GM12891 (cell line): ENCODE measurements at places on chromosomes 1 and 21.

DNA sequence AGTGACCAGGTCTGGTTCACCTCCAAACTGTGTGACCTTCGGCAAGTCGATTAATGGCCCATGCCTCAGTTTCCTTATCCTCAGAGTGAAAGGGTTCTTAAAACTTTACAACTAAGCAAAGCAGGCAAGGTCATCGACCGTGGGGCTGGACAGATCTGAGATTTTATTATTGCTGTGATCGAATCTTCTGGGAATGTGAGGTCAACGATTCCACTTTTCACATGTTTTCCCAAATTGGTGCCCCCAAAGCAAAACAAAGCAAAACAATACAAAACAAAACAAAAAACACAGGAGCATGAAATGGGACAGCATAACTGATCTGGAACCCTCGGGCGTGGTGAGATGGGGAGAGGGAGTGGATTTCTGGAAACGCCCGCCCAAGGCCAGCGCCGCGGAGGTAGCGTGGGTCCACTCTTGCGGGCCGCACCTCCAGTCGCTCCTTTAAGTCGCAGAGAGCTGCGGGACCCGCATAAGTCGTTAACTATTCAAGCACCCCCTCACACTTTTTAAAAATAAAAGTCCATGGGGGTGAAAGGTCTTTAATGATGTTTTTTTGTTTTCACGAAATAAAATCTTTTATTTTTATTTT lies 4.2 kb upstream of the TBX15 start:
- DNase-seq = no peak

DNA sequence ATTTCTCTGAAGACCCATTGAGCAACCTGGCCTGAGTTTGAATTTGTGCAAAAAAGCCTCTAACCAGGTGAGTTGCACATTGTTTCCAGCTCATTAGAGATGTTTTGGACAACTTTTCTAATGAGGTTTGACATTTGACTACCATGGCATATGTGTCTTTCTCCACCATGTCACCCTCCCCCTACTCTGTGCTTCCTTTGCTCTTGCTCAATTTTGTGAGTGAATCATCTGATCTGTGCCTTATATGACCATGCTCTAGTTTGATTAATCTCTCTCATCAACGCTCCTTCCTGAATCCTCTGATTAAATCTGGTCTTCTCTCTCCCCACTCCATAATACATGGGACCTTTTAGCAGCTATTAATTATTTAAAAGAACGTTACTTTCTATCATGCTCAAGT lies 144.8 kb upstream of the SAMSN1 start:
- no peak for DNase-seq

DNA sequence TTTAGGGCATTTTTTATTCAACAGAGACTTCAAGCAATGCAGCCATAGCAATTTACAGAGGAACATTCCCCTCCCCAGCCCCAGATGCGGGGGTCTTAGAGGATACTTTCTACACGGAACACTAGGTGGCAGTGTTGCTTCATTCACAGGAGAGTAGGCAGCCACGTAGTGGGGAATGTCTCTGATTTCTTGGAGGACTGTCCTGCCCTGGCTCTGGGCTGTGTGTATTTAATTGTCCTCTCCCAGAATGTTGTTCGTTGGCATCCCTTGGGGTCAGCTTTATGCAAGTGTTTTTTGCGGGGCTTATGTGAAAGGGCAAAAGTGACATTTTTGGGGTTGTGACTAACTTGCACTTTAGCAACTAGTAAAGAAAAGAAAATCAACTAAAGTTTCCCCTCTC lies 96.9 kb downstream of the PAPPA2 start:
- DNase-seq = peak; percentile 29

- peak; percentile 69 for DNase-seq
These were observed 7.0 kb downstream of the LRRC71 start for GRCh38 chr1:156927215-156928042.

DNA sequence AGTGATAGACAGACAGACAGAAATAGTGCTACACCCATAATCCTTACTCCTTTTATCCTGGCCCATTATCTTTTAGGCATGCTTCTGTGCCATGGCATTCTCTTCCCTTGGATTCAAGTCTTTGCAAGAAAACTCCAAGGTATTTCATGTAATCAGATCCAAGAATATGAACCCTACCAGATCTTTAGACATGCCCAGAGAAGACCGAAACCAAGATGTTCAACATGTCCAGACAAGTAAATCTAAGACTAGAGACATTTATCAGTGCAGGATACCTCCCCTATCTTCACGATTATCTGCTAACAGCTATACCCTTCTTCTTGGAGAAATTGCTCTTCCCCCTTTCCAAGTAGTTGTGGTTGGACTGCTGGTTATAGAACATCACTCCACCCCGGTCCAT lies 11.8 kb upstream of the C1orf141 start:
- no peak for DNase-seq

GRCh38 chr1:203268901-203269653 lies 36.2 kb upstream of the BTG2 start:
- DNase-seq = no peak

DNA sequence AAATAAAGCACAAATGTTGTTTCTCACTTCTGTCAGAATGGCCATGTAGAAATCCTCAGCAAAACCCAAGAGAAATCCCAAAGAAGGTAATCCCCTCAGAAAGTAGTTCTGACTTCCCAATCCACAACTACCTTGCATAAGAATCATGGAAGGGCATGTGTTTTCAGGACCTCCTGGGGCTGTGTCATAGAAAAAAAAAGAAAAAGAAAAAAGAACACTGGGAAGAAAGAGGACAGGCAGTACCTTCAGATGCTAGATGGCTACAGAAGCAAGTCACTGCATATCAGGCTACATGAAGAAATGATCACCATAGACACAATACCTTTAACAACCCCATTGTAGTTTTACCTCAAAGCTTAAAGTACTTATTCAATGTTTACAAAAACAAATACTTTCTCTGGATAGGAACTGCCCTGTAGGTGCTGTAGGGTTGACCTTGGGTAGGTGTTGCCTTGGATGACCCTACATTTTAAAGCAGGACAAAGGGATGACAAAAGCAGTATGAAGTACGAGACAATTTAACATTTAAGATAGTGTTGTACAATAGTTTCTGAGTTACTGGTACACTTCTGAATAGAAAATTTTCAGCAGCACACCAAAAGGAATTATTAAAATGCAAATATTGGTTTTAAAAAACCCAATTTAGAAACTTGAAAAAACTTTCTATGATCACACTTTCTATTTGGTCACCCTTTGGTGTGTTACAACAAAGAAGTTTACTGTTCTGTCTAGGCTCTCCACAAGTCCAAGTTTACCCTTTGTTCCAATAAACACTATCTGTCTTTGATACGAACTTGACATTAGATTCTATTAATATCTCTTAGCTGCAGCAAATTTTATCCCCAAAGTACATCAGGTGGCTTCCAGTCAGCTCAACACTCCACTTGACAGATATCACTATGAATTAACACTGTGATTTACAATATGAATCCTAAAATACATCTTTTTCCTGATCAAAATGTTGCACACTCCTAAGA lies 5.0 kb downstream of the TRIT1 start:
- DNase-seq = no peak

- DNase-seq = no peak
These were observed 6.2 kb downstream of the HNRNPR start for GRCh38 chr1:23337869-23338268.
